LHCN-M2 (cell line): ENCODE measurements at places on chromosomes 2 and 18.
A peak's percentile ranks its signal among the peaks of the same experiment; 100 is the strongest.

DNA sequence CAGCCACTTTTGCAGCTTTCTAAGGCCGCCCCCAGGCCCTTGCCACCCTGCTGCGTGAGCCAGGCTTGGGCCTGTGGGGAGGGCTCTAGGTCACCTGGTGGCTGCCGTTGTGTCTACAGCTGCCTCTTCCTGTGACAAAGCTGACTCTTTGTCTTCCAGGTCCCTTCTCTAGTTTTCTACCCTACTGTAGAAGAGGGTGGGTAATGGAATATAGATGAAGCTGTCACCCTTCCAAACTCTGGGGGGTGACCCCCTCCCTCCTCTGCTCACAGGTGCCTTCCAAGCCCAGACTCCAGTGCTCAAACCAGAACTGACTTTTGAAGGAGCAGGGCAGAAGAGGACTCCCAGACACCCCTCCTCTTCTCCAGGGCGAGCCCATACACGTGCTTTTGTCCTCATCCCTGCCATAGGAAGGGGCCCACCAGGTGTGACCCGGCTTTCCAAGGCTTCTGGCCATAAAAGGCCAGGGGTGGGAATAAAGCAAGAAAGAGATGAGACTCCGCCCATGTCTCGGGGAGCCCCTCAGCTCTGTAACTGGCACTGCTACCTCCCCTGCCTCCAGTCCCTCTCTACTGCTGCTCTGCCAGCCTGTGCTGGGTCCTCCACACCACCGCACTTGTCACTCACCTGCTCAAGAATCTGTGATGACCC, 17.9 kb upstream of the SDC1 start:
- no peak for DNase-seq

DNA sequence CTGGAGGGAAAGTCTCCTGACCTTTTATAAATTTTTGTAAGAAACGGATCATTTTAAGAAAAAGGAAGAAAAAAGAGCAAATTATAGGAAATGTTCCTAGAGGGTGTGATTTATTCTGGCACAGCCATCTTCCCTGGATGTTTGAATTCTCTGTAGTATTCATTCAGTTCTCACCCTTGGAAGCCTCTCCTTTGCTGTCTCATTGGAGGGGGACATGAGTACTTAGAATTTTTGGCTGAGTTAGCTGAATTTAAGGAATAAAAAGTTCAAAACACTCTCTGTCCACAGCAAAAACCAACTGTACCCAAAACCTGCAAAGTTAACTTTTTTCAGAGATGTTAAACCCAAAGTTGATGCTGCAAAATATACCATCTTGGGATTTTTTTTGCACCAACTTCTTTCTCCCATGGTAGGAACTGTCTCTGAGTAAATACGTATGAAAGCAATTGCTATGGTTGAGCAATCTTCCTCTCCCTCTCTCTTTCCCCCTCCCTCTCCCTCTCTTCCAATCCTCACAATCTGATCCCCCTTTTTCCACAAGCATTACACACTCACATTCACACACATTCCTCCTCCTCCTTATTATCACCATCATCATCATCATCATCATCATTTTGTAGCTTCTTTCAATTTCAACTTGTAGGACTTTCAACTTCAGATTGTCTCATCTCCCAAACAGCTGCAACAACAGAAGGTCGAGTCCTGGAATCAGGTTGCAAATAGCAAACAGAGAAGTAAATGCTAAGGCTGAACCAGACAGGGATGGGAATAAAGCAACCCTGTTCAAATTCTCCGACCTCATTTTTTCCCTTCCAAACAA, 183.7 kb downstream of the GFPT1 start:
- peak; percentile 95 for DNase-seq

- DNase-seq: peak; percentile 19
These were observed 97.2 kb downstream of the SEPTIN10 start for GRCh38 chr2:109516445-109517117.

GRCh38 chr2:96470636-96471035, 34.5 kb downstream of the NEURL3 start:
- DNase-seq: peak; percentile 8
